ENCODE measurements at places on chromosomes 13 and 19.

DNA sequence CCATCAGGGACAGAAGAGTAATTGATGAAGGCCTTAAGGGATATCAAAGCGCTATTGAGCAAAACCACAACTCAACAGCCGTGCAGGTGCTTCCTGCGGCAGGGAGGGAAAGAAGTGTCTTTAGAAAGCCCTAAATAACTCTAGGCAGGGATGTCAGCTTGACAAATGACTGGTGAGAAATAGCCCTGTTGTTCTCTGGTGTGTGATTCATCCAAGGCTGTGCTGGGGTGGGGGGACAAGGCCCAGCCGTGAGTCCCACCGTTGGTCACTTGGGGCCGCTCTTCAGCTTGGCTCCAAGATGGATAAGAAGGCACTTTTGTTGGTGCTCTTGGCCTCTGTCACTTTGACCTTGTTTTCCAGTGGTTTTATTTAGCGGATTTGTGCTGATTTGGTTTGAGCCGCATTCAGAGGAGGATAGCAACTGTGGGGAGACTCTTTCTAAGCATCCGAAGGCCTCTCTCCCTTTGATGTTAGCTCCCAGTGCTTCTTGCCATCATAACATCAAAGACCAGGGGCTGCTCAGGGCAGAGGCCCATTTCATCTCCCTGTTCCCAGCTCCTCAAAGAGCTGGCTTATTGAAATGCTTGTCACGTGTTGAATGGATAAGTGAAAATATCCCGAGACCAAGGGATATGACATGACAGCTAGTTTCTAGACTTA, 130.3 kb upstream of the SERP2 start:
- no peak for DNase-seq

- DNase-seq, result no peak
These were observed 138.6 kb upstream of the GPR12 start for GRCh38 chr13:26899202-26899601.

DNA sequence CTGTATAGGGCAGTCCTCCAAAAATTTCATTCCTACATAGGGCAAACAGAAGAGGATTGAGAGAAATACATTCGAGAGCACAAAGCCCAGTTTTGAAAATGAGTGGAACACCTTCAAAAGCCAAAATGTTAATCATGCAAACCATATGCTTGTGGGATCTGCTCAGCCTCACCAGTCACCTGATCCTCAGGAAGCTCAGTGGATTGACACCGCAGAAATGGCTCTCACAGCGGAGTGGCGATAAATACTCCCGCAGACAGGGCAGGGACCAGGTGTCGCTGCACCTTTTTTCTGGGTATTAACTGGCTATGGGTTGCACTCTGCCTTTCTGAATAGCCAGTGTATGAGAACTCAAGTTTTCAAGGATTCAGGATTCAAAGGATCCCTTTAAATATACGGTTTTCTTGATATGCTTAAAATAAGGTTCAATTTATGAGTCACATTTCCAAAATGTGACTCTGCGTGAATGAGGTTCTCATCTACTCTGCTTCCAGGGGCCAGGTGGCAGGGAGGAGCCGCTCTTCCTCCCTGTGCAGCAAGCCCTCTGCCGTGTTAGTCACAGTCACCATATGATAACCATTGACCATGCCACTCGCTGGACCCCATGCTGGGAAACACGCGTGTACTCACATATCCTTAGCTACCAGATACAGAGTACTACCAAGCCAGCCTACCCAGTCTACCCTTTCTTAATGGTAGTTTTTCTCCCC, 18.3 kb upstream of the DHRS12 start:
- DNase-seq, result no peak

DNA sequence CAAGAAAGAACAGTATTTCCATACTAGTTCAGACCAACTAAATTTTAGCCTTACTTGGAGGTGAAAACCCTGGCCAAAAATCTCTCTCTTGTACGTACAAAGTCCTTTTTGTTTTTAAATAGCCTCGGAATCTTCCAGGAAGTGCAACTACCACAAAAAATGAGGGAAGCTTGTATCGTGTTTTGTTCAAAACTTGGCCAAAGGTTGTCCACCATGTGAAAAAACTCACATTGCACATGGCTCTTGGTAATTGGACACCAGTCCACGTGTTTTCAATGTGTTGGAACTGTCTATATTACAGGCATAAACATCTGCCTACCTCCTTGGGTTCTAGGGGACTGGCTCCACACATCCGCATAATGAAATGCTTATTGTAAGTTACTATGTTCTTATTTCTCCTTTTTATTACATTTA, 15.2 kb upstream of the STRN4 start:
- DNase-seq, result no peak

DNA sequence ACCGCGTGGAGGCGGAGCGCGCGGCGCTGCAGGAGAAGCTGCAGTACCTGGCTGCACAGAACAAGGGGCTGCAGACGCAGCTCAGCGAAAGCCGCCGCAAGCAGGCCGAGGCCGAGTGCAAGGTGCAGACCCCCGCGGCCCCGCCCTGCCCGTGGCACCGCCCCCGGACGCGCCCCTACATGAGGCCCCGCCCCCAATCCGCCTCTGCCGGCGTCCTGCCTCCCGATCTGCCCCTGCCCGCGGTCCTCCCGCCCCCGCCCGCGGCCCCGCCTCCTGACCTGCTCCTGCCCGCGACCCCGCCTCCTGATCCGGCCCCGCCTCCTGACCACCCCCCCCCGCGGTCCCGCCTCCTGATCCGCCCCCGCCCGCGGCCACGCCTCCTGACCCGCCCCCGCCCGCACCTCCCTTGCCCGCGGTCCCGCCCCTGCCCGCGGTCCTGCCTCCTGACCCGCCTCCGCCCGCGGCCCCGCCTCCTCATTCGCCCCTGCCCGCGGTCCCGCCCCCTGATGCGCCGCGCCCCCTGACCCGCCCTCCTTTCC, 11.7 kb downstream of the PRR36 start:
- no peak for DNase-seq

GRCh38 chr13:48930918-48931317, 44.8 kb upstream of the FNDC3A start:
- DNase-seq, result no peak

- no peak for DNase-seq
These were observed 23.8 kb downstream of the FAM124A start for GRCh38 chr13:51246025-51246417.

DNA sequence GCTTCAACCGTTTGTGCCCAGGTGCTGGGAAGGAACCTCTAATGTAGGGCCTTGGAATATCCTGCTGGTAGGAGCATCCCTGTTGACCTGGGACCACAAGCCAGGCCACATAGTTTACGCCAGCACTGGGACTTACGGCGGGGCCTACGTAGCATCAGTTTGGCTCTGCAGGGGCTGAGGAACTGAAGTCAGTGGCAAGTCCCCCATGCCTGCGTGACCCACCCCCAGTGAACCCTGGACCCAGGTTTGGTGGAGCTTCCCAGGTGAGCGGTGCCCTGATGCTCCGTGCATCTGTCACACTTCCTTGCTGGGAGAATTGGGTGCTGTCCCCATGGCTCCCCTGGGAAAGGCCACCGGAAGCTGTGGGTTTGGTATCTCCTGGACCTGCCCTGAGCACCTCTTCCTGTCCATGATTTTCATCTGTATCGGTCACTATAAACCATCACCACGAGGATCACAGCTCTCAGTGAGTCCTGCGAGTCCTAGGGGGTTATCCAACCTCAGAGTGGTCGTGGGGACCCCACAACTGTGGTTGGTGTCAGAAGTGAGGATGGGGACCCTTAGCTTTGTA, 9.9 kb downstream of the SIGLEC11 start:
- DNase-seq, result no peak

- no peak for DNase-seq
These were observed 12.1 kb downstream of the AKAP8 start for GRCh38 chr19:15367439-15367838.

DNA sequence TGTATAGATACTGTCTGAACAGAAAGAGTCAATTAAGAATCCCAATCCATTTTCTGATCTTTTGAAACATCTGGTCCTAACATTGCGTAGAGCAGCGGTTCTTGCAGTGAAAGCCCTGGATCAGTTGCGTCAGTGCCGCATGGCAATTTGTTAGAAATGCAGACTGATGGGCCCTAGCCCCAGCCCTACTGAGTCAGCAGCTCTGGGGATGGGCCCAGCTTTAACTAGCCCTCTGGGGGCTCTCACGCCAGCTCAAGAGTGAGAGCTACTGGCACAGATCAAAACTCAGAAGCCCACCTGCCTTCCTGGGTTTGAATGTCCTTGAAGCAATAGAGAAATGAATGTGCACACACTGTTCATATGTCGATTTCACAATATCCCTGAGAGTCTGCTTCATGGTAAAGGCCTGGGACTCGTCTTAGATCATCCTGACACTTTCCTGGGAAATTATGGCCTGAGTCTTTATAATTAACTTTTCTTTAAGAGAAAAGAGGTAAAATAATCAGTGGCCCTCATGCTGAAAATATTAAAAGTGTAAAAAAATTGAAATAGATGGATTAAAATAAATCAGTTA, 206.8 kb upstream of the TMTC4 start:
- no peak for DNase-seq

- DNase-seq, result no peak
These were observed 58.6 kb upstream of the WASF3 start for GRCh38 chr13:26498656-26499601.

DNA sequence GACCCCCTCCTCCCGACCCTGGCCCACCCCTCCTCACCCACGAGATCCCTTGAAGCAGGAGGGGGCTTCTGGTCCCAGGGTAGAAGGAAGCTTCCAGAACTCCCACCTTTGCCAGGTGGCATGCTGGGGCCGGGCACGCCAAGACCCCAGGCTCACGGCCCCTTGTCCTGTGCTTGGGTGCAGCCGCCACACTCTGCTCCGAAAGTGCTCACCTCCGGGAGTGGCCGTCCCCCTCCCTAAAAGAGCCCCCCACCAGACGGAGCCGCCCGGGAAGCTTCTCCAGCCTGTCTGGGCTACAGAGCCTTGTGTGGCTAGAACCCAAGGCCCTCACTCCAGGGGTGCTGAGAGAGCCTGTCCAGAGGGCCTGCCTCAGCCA, 1.8 kb upstream of the EFNA2 start:
- no peak for DNase-seq

DNA sequence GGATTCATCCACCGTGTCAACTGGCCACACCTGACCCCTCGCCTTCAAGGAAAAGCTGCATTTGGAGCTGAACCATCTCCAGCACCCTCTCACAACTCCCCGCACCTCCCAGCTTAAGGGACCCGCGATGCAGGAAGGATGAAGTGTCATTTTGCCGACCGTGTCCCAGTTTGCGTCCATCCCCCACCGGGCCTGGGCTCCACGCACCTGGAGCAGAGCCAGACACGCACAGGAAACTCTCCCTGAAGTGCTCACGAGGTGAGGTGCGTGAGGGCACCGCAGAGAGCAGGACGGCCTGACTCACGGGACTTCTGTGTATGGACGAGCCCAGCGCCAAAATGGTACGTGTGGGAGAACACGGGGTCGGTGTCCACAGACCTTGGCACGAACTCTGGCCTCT, 7.2 kb downstream of the SHC2 start:
- DNase-seq, result no peak

DNA sequence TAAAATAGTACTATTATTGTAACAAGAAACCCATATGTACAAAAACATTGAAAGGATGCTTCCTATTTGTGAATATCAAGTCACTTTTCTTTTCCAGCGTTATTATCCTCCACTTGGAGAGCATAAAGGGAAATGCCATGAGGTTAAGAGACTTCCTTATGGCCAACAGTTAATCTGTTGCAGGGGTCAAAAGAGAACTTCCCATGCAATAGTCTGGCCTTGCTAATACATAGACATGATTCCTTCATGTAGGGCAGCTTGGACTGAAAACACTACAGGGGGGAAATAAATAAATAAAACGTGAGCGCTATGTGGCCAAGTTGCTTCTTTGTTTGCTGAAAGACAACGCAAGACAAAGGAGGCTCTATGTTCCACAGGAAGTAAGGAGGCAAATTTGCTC, 269.1 kb upstream of the EDNRB start:
- no peak for DNase-seq

GRCh38 chr19:821825-822503, at the start of gene PLPPR3:
Gene PLPPR3, minus strand, starts transcription at chr19:821955. Its CDS starts 396 bp downstream, at chr19:821559.
- no peak for DNase-seq
